Activated T-cell treated with anti-CD3 and anti-CD28 coated beads for 1 hour (primary cell): ENCODE measurements at places on chromosomes 3 and 15.

- DNase-seq: no peak
Measured at GRCh38 chr3:120875507-120875906, 32.5 kb upstream of the STXBP5L start.

- no peak for DNase-seq
Measured at GRCh38 chr3:38173834-38174418, 8.6 kb downstream of the OXSR1 start.

DNA sequence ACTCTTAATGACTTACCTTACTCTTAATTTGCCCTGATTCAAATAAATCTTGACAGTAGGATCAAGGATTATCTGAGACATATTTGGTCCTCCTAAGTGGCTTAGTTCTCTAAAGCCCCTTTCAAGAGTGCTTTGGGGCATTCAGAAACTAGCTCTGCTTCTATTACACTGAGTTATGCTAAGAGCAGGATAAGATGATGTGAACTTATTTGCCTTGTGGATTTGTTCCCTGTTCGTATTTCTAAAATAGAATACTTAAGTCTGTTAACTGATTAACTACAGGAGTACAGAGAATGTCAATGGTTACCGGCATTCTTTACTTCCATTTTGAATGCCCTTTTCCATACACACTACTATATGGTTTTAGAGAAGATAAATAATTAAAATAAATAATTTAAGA lies 14.8 kb upstream of the FRMD4B start:
- no peak for DNase-seq

DNA sequence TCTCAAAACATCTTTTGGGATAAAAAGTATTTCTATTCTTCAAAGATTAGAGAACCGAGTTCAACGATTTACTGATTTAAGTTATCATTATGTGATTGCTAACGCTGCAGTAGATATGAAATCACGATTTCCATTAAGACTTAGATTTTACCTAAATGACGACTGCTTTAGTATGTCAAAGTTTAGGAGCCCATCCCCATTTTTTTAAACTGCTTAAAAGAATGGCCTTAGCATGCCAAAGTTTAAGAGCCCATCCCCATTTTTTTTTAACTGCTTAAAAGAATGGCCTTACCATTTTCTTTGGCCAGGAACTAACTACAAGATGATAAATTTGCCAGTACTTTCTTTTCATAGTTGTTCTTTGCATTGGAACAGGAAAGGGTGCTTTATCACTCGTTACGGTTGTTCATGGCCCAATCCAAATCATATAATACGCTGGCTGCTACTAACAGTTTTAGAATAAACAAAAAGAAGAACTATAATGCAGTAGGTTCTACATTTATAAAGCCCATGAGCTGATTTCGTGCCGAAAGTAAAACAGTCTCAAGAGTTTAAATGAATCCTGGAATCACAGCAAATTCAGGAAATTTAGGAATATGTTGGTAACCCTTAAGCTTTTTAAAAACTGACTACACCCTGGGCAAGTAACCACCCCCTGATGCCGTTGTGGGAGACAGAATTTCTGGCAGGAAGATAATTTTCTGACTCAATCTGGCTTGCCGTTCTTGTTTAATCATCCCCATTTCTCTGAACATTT lies 869 bp upstream of the TSC22D2 start:
- DNase-seq: no peak

DNA sequence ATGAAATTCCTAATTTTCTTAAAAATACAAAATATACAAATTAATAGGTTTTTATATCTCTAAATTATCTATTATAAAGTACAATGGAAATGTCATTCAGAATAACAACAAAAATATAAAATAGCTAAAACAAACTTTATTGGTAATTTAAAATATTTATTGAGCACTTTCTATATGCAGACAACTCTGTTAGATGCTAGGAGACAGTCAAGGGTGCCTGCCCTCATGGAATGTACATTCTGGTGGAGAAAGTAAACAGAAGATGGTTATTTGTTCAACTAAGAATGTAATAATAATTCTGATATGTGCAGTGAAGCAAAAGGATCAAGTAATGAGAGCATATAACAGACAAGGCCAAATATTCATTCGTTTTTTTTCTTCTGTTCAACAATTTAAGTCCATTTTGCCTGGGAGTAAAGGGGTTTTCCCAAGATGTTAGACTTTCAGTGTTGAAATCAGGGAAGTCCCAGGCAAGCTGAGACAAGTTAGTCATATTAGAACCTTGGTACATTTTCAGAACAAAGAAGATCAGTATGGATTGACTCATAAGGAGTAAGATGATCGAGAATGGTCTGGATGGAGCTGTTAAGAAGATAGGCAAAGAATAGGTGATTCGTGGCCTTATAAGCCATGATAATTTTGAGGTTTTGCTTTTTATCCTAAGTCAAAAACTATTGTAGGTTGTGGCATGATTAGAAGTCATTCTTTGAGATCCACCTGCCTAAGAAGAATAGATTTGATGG lies 150.2 kb upstream of the MLF1 start:
- no peak for DNase-seq

DNA sequence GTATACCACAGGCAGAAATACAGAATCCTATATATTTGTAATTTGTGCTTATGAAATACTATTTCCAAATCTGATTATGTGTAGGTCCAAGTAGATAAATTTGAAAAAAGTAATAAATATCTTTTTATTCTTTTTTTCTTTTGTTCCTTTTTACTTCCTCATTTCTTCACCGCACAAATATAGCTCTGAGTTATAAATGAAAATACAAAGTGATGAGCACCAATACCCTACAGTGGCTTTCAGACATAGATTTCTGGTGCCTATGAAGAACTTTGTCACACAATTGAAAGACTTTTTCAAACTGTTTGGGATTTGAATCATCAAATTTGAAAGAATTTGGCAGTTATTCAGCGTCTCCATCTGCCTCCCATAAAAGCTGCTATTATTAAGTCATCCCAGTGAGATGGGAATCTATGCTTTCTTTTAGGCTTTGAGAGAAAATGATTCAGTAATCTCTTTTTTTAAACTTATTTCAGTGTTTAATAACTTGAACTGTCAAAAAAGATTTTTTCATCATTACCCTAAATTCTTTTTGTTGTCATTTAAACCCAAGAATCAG lies 363.6 kb upstream of the GOLIM4 start:
- DNase-seq: no peak

DNA sequence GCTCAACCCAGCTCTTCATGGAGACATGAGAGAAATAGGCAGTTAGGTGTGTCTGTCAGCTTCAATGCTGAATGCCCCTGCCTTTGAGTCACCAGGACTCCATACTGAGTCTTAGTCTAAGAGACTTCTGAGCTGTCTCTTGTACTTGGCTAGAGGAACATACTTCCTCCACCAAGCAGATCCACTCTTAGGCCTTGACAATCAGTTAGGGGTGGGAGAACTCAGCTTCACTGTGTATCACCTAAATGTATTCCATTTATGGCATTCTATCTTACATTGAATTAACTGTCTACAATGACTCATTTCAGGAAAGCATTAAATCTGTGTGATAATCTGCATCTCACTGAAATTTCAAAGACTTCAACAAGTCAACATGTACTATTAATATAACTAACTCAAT lies 66.0 kb downstream of the STAC start:
- DNase-seq: no peak

- no peak for DNase-seq
Measured at GRCh38 chr3:135514060-135514448, 451.5 kb upstream of the PPP2R3A start.

GRCh38 chr15:92667287-92667904 lies 11.8 kb upstream of the FAM174B start:
- DNase-seq: no peak

DNA sequence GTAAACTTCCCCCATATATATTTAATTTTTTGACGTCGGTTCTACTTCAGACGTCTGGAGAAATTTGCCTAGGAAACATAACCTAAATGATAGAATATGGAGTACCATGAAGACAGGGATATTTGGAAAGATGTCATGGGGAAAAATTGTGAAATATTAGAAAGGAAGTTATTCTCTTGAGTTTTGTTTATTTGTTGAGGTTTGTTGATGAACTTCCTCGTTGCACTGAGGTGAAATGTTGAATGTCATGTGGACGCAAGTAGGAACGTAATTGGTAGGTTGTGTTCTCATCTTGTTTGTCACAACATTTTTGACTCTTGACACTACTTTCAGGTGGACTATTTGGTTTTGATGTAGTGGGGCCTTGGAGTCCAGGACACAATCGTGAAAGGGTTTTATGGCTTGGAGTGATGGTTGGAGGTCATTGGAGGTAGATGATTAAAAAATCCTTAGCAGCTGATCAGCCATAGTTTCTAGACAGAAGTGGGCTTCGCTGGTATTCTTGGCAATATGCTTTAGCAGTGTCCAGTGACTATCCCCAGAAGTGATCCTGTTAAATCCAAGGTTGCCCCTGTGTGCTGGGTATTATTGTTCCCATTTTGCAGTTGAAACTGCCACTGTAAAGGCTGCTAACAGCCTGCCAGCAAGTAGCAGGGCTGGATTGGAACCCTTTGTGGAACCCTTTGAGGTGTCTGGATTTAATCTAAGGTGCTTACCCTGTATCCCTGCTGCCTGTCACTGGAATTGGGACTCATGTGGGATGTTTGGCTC lies 1.5 kb downstream of the ABHD5 start:
- no peak for DNase-seq

GRCh38 chr3:24493746-24494617 lies 668 bp downstream of the THRB start:
- DNase-seq: no peak

- DNase-seq: peak; percentile 13
Measured at GRCh38 chr3:197003461-197004385, 25.9 kb downstream of the MELTF start.

GRCh38 chr3:25033407-25034029 lies 394.5 kb upstream of the RARB start:
- DNase-seq: no peak

- no peak for DNase-seq
Measured at GRCh38 chr3:180657094-180657493, 22.2 kb downstream of the CCDC39 start.

- DNase-seq: no peak
Measured at GRCh38 chr15:65920825-65921309, 51.6 kb downstream of the RAB11A start.

- DNase-seq: no peak
Measured at GRCh38 chr3:152095472-152095871, 173.3 kb upstream of the MBNL1 start.

GRCh38 chr15:88878720-88879184 lies 16.6 kb downstream of the HAPLN3 start:
- DNase-seq: no peak

DNA sequence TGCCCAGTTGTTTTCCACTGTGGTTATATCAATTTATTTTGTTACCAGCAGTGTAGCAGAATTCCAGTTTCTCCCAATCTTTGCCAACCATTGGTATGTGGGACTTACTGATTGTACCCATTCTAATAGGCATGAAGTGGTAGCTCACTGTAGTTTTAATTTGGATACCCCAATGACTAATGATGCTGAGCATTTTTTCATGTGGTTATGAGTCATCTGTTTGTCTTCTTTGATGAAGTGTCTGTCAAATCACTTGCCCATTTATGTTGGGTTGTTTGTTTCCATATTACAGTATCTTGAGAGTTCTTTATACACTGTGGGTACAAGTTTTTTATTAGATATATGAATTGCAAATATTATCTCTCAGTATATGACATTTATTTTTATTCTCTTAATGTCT lies 644.3 kb downstream of the NR2F2 start:
- no peak for DNase-seq

GRCh38 chr3:98563661-98564281 lies 29.6 kb downstream of the CPOX start:
- no peak for DNase-seq

DNA sequence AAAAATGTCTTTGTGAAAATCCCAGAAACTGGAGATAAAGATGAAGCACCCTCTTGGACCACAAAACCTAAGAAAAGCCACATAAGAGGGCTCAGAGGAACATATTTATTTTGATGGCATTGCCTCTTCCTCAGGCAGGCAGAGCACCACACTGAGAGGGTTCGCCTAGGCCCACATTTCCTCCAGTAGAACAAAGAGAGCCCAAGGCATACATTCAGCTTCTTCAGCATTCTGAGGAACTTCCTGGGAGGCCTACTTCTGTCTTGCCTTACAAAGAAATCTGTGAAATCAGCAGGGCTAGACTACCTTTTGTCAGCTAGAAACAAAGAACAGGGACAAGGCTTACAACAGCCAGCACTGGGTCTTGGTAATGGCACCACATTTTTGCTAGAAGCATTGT lies 1325.3 kb downstream of the SI start:
- no peak for DNase-seq

GRCh38 chr3:14118400-14119381 lies 6.0 kb downstream of the CHCHD4 start:
- no peak for DNase-seq

- DNase-seq: no peak
Measured at GRCh38 chr3:3675801-3676200, 123.4 kb upstream of the LRRN1 start.

DNA sequence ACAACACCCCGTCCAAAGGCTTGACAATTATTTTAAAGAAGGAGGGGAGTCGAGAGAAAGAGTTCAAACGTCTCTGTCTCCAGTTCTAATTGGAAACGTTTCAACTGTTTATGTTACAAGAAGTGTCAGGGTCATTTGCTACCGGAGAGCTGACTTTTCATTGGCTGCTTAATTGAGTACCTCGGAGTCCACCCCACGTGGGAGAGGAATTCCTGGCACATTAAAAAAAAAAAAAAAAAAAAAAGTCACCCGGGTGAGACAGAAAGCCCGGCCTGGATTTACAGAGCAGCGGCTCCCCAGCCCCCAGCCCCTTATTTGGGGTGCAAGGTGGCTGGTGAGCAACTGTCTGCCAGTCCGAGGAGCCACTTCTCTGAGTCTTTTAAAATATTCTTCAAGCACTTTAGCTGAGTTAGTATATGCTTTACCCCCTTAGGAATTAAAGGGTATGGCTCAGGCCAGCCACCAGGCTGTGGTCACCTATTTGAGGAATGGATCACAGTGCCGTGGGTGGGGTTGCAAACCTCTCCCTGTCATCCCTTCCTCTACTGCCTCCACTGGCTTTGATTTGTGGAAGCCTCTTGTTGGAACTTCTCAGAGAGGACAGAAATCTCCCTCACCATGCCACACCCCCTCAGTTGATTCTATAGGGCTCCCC lies 3.9 kb upstream of the TLE3 start:
- no peak for DNase-seq

DNA sequence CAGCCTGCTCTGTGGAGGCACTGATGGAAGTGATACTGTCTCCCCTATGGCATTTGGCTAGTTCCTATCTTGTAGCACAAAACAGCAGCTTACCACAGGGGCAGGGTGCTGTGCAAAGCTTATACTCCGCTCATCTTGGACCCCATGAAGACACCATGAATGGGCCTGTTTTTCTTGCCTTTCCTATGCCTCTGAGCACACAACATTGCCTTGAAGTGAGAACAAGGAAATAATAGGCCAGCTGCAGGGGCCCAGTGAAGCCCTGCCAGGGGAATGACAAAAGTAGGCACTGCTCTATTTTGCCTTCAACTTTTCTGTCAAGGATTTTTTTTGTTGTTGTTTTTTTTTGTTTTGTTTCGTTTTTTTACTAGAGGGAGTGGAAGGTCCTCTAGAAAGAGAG lies 110.3 kb downstream of the PDE8A start:
- DNase-seq: no peak

DNA sequence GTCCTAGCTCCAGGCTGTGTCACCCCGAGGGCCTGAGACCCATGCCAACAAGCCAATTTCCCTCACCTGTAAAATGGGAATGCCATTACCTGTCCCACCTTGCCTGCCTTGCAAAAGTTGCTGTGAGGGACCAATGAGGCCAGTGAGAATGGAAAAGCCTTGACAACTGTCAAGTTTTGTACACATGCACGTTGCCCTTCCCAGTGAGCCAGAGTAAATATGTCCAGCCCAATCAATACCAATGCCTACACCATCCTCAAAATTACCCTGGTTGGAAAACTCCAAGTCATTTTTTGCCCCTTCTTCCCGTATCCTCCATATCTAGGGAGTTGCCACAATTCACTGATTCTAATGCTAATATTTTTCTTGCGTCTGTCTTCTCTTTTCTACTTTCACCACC lies 73.5 kb upstream of the RASGRF1 start:
- no peak for DNase-seq
